ENCODE measurements at places on chromosomes 12 and 14.
A peak's percentile ranks its signal among the peaks of the same experiment; 100 is the strongest.

DNA sequence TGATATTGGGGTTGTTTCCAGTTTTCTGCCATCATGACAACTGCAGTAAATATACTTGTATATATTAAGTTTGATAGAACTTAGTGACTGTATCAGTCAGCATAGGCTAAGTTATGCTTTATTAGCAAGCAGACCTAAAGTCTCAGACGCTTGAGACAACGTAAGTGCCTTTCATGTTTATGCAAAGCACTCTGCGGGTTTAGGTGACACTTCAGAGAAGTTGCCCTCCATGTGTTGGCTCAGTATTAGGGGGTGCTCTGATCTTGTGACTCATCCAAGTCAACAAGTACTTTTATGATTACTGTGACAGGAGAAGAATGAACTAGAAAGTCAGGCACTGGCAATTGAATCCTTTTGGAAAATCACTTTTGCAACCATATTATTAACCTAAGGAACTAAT, 13.3 kb upstream of the OTOGL start:
- no peak for DNase-seq

DNA sequence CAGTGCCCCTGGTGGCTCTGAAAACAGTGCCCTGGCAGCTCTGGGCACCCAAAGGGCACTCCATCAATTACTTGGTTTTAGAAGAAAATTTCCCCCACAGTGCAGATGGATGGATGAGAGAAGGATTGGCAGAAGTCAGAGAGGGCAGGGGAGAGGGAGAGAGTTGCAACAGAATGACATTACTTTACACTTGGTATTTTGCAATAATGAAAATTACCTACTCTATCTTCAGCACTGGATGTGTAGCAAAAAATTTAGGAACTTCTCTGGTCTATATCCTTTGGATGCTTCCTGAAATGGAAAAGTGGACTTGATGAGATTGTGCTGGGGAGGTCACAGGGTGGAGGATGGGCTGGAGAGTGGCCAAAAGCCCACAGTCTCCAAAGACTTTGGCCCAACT, 193.2 kb downstream of the CHST11 start:
- DNase-seq: no peak

GRCh38 chr12:50627491-50627890, 122.7 kb downstream of the DIP2B start:
- no peak for DNase-seq

- no peak for DNase-seq
These were observed 508.5 kb downstream of the FOXG1 start for GRCh38 chr14:29274890-29275596.

- no peak for DNase-seq
These were observed 266.3 kb upstream of the PRKD1 start for GRCh38 chr14:30193845-30194501.

GRCh38 chr12:51926718-51927117, 19.4 kb downstream of the ACVRL1 start:
- DNase-seq: peak; percentile 30

GRCh38 chr12:78359520-78359919, 505.1 kb upstream of the SYT1 start:
- DNase-seq: no peak

GRCh38 chr14:105116451-105117256, 51.4 kb upstream of the GPR132 start:
- no peak for DNase-seq

DNA sequence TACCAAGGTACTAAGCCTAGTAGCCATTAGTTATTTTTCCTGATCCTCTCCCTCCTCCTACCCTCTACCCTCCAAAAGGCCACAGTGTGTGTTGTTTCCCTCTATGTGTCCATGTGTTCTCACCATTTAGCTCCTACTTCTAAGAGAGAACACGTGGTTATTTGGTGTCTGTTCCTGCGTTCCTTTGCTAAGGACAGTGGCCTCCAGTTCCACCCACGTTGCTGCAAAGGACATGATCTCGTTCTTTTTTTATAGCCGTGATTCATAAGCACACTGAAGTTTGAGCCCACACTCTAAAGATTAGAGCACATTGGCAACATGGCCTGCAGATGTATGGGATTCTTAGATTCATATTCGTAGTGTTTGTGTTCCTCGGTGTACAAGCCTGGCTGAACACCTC, 8.1 kb upstream of the STX2 start:
- DNase-seq: no peak

GRCh38 chr12:52907092-52907810, 2.4 kb upstream of the KRT8 start:
- DNase-seq: no peak

GRCh38 chr14:45810152-45810872, 557.3 kb upstream of the MIS18BP1 start:
- no peak for DNase-seq

DNA sequence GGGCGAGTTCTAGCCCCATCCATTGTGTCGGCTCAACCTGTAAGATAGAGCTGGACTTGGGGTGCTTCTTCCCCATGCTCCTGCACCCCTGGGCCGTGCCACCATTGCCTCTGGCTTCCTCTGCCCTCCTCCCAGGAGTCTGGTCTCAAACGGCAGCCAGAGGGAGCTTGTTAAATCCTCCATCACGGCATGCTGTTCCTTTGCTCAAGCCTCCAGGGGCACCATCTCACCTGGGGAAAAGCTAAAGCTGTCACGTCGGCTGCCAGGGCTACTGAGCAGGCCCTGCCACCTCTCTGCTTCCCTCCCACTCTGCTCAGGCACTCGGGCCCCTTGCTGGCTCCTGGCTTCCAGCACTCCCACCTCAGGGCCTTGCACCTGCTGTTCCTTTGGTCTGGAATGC, 140.4 kb downstream of the RBM19 start:
- DNase-seq: no peak

- no peak for DNase-seq
These were observed 53.1 kb downstream of the RHOJ start for GRCh38 chr14:63257299-63257698.

- DNase-seq: no peak
These were observed 1.7 kb downstream of the BTBD7 start for GRCh38 chr14:93331002-93331727.

DNA sequence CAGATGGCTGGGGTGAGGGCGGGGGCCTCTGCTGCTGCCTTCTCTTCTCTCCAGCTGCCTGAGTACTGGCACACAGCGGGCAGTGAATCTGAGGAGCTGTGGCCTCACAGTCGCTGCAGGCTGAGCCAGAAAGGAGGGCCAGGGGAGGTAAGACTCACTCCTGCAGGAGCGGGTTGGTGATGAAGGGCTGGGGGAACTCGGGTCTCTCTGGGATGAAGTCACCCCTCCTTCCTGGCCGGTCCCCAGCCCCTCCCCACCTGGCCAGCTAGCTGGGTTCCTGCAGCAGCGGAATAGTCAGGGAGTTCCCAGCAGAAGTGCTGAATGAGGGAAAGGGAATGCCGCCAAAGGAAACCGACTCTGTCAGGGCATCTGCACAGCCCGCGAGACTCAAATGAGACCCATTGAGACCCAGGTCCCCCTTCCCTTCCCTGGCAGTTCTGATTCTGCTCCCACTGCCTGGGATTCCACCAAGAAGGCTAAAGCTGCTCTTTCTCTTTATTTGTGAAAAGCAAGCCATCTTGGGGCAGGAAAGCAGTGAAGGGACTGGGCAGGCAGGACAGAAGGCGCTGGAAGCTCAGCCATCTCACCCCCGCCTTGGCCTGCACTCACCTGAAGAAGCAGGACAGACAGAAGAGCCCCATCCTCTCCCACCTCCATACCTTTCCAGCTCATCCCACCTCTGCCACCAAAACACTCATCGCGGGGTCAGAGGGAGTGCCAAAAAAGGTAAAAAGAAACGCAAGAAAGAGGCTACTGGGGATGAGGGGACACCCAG, 5.3 kb downstream of the NGB start:
- DNase-seq: no peak

GRCh38 chr14:32453857-32454810, 125.0 kb downstream of the AKAP6 start:
- no peak for DNase-seq

DNA sequence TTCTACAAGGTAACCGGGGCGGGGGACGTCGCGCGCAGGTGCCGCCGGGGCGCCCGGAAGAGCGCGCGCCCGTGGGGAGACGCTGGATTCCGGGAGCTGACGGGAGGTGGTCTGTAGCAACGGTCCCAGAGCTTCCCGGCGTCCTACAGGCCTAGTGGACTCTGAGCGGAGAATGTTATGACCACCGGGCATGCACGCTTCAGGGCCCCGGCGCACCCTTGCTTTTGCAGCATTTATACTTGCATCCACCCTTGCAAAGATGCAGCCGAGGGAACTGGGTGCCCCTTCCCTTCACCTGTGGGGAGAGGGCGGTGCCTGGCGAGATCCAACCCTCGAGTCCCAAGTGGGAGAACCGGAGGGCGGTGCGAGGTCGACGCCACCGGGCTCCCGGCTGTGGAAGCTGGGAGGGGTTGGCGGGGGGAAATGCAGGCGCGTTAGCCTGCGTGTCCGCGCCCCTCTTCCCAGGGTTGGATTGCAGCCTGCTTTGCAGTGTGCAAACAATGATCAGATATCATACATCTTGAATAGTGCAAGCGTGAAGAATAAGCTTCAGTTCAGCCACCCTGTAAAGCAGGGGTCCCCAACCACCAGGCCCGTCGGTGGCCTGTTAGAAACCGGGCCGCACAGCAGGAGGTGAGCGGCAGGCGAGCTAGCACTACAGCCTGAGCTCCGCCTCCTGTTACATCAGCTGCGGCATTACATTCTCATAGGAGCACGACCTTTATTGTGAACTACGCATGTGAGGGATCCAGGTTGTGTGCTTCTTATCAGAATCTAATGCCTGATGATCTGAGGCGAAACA, 576 bp downstream of the ERP29 start:
- peak; percentile 49 for DNase-seq

DNA sequence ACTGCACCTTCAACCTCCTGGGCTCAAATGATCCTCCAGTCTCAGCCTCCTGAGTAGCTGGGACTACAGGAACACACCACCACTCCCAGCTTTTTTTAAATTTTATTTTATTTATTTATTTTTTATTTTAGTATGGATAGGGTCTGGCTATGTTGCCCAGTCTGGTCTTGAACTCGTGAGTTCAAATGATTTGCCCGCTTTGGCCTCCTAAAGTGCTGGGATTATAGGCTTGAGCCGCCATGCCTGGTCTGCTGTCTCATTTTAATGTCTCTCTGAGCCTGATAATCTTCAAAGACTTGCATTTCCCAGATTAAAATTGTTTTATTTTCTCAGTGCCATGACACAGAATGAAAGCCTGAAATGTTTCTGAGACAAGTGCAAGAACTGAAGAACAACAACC, 1.2 kb upstream of the INHBC start:
- no peak for DNase-seq

GRCh38 chr12:24721191-24721590, 227.7 kb downstream of the BCAT1 start:
- no peak for DNase-seq

DNA sequence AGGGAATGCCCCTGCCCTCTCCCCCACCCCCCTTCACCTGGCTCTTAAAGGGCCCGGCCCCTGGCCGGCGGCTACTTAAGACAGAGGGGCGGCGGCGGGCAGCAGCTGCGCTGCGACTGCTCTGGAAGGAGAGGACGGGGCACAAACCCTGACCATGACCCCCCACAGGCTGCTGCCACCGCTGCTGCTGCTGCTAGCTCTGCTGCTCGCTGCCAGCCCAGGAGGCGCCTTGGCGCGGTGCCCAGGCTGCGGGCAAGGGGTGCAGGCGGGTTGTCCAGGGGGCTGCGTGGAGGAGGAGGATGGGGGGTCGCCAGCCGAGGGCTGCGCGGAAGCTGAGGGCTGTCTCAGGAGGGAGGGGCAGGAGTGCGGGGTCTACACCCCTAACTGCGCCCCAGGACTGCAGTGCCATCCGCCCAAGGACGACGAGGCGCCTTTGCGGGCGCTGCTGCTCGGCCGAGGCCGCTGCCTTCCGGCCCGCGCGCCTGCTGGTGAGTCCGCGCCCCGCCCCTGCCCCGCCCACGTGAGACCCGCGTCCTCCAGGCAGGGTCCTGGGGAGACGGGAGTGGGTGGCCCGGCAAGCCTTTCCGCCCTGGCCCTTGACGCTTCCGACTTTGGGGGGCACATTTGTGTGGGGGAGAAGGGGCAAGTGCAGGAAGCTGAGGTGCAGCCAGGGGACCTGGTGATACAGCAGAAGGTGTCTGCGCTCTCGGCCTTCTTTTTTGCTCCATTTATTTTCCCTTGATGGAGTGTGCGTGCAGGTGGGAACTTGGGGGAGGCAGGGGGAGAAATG, at the start of gene IGFBP6:
Gene IGFBP6 (plus strand): TSS at position 104 of the 790 bp plus-strand sequence. CDS start 51 bp downstream, at position 155.
- peak; percentile 20 for DNase-seq

GRCh38 chr12:89215196-89215595, 137.1 kb downstream of the DUSP6 start:
- DNase-seq: no peak

DNA sequence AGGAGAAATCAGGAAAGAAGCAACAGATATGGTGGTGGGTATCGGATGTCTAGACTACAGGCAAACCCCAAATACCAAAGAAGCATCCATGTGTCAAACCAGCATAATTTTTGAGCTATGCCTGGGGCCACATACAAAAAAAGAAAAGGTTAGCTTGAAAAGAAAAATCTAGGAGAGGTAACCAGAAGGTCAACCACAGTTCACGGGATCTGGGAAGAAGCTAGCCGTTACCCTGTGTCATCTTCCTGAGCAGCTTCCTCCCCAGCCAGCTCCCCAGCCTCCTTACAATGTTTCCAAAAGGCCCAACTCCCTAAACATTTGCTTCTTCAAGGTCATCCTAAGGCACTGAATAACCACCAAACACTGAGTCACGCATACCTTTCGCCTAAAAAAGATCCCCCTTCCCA, 3.1 kb downstream of the SINHCAF start:
- DNase-seq: no peak

DNA sequence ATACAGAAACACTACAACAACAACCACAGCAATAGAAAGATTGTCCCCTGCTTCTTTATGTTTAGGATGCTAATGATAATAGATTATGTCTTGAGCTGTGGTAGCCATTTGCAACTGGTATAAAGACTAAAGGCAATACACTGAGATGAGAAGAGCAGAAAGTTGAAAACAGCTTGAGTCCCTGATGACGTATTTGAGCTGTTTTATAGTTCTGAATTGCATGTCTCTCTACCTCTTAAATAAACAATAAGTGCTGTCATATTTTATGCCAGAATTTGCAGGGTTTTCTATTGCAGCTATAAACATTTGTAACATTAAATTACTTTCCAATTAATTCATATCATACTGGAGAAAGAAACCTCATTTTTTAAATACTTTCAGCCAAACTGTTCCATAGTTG, 1242.0 kb downstream of the LRFN5 start:
- DNase-seq: no peak

GRCh38 chr12:131371401-131372170, 339.3 kb upstream of the SFSWAP start:
- DNase-seq: no peak

All from stimulated activated CD4-positive, alpha-beta T cell treated with anti-CD3 and anti-CD28 coated beads, Interleukin-1b, Interleukin-23, amount 100 ng/mL, for 4 hours (primary cell).